ENCODE measurements at places on chromosomes 2 and 18.

GRCh38 chr2:109335631-109336176, 206.7 kb downstream of the SH3RF3 start:
- DNase-seq, result no peak

GRCh38 chr2:73233154-73233931, at the start of gene PRADC1:
Gene PRADC1, minus strand, starts transcription at chr2:73233239. Its CDS starts 79 bp downstream, at chr2:73233160.
- DNase-seq, result peak; percentile 99

GRCh38 chr2:199984755-199985154, 29.4 kb downstream of the MAIP1 start:
- no peak for DNase-seq

DNA sequence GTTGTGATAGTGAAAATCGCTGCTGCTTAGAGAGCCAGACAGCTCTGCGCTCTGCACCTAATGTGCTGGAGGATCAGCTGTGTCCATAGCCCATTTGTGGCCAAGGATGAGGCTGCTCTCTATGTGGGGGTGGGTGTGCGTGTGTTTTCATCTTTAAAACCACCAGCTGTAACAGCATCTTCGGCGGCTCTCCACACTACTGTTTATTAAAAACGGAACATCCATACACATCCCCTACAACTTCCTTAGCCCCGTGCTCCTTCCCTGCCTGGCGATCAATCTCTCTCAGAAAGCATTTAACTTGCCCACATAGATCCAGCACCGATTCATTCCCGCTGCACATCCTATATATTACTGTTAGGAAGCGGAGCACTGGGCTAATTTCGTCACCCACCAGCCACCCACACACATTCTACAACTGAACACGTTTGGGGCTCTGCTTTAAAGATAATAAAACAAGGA, 1.6 kb downstream of the CELF4 start:
- no peak for DNase-seq

- no peak for DNase-seq
Observed at GRCh38 chr2:69292256-69292655, 94.8 kb downstream of the GFPT1 start.

- DNase-seq, result no peak
Observed at GRCh38 chr2:240629619-240629967, 4.3 kb downstream of the GPR35 start.

DNA sequence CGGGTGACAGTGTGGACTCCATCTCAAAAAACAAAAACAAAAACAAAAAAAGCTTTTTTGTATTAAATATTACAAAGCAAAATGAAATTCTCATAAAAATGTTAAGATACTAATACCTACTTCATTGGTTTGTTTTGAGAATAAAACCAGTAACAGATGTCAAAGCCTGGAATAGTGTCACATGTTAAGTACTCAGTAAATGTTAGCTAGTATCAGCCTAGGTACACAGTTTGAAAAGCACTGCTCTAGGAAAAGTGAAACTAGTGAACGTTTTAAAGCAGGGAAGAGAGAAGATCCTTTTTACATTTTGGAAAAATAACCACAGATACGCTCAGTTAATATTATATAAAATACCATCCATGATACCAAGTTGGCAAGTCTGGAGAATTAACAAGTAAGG, 37.1 kb upstream of the ADAM17 start:
- DNase-seq, result no peak

- no peak for DNase-seq
Observed at GRCh38 chr2:227267410-227268115, 57.5 kb upstream of the MFF start.

Measured in SK-N-DZ (cell line).